ENCODE measurements at places on chromosomes 1 and 21.

DNA sequence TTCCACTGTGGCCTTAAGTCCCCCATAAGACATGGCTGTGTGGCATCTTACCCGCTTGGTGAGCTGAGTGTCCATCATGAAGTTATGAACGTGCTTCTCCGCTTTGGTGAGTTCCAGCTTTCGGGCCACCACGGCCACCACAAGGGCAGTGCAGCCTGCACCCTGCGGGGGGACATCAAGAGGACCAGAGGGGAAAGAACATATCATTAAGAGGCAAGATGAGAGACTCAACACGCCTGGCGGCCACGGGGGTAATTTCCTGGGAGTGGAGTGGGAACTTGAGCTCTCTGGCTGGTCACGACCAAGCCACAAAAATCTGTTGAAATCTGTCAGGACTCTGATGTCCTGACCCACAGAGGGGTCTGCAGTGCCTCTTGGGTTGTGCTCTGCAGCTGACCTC is 117.9 kb upstream of the ADAR start:
- no peak for DNase-seq

DNA sequence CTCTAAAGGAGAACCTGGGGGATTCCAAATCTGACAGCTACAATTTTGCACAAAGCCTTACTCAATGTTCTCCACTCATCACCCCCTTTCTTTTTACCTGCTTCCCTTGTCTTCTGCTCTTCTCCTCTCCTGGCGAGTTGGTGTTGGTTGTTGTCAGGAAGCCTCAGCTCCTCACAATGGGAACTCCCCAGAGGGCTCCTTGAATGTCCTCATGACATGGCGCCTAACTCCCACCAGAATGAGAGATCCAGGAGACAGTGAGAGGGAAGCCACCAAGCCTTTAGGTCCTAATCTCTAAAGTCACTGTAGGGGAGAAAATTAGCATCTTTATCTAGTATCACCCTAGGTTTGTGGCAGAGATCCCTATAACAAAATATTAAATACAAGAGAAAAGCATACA is 87.8 kb downstream of the SLC16A1 start:
- no peak for DNase-seq

GRCh38 chr1:37448691-37449417 is 25.5 kb upstream of the ZC3H12A start:
- DNase-seq, result no peak

DNA sequence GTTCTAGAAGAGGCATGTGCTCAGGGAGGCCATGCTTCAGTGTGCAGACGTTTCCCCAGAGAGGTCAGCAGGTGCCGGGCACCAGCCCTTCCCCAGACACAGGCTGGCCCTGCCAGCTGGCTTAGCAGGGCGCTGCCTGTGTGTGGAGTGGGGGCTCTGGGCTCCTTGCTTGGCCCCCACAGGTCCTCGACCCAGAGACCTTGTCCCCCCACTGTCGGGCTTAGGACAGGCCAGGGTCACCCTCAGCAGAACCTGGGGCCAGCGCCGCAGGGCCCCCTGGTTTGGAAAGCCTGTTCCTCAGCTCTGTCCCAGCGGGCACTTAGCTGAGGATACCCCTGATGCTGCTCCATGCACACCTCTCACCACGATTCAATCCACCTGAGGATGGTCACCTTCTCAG is 172.3 kb upstream of the ARHGEF16 start:
- no peak for DNase-seq

- DNase-seq, result no peak
Measured at GRCh38 chr1:185479796-185480195, 162.8 kb upstream of the IVNS1ABP start.

DNA sequence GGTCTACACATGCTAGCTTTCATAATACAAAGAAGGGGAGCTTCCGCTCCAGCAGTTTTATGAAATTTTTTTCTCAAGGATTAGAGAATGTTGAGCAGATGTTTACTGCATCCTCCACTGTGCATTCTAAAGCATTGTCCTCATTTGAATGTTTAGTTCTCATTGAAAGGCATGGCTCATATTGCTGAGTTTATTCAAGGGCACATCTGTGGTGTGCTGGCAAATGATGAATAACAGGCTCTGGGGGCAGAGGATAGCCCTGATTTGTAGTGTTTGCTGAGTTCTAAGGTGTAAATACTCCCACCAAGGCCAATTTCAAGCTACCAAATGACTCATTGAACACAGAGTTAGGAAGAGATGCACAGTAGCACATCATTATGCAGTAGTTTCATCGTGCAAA is 303.2 kb upstream of the FAM78B start:
- DNase-seq, result no peak

GRCh38 chr1:211811848-211812247 is 18.7 kb downstream of the LPGAT1 start:
- DNase-seq, result no peak

DNA sequence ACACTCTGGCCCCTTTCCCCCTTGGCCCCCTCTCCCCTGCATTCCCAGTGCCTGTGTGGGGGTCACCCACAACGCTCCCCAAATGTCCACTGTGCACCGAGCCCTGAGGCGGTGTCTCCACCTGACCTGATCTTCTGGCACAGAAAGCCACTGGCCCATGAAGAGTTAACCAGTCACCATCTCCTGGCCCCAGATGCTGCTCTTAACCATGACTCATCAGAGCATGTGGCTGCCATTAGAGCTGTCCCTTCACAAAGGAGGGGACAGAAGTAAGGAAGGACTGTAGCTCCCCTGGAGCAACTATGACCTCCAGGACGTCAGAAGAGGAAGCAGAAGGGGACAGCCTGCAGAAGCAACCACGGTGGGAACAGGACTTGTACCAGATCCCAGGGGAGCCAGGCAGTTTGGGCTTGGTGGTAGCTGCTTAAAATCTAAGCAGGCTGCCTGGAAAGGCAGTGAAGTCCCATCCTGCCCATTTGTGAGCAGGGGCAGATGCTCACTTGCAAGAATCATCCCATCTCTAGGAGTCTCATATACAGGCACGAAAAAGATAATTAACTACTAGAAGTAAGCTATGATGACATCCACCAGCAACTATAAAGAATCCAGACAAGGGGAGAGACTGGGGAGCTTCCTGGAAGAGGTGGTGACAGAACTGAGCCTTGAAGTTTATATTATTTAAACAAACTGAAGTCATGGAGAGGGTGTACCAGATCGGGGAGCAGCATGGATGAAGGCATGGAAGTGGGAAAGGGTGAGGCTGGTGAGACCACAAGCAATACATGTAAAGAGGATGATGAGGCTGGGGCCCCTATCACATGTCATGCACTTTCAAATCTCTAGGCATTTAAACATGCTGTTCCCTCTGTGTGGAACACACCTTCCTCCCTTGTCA is 1.1 kb upstream of the TTC39A start:
- peak; percentile 70 for DNase-seq

GRCh38 chr1:187911820-187912219 is 1083.1 kb downstream of the PLA2G4A start:
- no peak for DNase-seq

DNA sequence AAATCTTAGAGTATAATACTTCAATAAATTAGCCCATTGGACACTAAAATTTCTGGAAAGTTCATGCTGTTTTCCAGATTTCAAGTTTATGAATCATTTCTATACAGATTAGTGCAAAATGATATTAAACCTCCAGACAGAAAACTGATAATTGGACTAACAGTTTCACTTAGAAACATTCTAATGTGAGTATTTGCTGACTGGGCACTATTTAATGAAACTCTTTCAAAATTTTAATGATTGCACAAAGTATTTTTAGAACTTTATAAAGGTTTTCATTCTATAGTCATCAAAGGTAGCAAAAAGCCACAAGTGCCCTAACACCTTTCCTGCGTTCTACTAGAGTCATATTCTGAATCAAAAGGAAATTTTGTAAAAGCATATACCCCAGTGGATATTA is 81.0 kb downstream of the TTLL7 start:
- no peak for DNase-seq

GRCh38 chr1:94527447-94528031 is 14.0 kb downstream of the F3 start:
- peak; percentile 20 for DNase-seq

- no peak for DNase-seq
Measured at GRCh38 chr1:242197907-242198820, 199.3 kb upstream of the MAP1LC3C start.

GRCh38 chr1:98556521-98557158 is 104.9 kb upstream of the SNX7 start:
- peak; percentile 8 for DNase-seq

GRCh38 chr1:193584731-193585239 is 398.4 kb upstream of the B3GALT2 start:
- DNase-seq, result no peak

GRCh38 chr1:99969729-99970621 is at the start of gene SLC35A3:
Gene SLC35A3, plus strand, starts transcription at chr1:99969996. Its CDS starts 23,559 bp downstream, at chr1:99993555.
- peak; percentile 86 for DNase-seq

GRCh38 chr1:245765230-245766000 is 610.6 kb downstream of the KIF26B start:
- DNase-seq, result peak; percentile 71

- no peak for DNase-seq
Measured at GRCh38 chr1:52658795-52659194, 25.8 kb downstream of the SHISAL2A start.

DNA sequence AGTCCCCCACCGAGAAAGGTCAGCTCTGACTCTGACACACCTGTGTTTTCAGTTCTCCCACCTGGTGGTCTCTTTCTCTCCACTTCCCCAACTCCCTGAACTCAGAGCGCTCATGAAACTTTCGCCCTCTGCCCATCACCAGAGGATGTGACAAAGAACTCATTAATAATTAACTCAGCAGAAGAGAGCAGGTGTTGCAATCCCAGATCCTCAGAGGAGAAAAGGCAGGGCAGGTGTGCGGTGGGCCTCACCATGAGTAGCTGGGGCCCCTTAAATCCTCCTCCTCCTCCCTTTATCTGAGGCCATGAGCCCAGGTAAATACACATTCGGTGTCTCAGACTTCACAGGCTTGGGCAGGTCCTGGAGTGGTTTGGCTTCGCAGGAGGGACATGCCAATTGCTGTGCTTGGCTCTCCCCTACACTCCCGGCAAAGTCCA is 1.7 kb upstream of the LAMB3 start:
- DNase-seq, result peak; percentile 32

- no peak for DNase-seq
Measured at GRCh38 chr1:198622001-198622400, 16.8 kb upstream of the PTPRC start.

GRCh38 chr1:170273291-170274130 is 127.8 kb downstream of the NTMT2 start:
- no peak for DNase-seq

- no peak for DNase-seq
Measured at GRCh38 chr21:26835027-26835713, 10.0 kb downstream of the ADAMTS1 start.

DNA sequence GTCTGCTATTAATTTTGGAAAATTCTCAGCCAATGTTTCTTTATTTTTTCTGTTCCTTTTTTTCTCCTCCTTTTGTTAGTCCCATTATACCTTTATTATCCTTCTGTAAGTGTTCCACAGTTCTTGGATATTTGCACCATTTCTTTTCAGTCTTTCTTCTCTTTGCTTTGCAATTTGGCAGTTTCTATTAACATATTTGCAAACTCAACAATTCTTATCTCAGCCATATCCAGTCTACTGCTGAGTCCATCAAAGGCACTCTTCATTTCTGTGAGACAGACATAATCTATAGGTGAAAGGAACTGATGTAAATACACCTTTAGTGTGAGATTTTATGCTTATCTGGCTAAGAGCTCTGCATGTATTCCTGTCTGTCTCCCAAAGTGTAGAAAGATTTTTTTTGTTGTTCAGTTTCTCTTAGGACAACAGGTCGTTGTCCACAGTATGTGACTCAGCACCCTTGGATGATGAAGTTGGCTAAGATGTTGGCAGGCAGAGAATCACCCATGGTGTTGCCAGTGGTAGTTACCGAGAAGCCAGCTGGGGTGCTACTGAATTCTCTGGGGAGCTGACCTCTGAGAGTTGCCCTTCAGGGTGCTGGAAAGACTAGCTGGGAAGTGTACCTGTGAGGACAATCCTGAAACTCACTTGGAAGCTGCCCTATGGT is 38.4 kb downstream of the LEPR start:
- no peak for DNase-seq

DNA sequence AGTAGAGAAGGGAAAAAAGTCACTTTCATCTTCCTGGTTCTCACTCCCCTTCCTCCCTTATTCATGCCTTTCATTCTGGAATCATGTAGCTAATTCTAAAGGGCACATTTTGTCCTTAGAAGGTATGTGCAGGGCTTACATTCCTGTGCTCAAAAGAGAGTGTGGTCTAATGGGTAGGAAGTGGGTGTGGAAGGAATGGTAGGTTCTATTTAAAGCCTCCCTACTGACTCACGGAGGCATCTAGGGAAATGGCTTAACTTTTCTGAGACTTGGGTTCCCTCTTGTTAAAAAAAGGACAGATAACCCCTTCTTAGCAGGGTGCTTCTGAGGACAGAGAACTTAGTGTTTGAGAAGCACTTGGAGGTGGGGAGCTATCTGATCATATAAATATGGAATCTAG is 249.3 kb upstream of the DUSP10 start:
- no peak for DNase-seq

- no peak for DNase-seq
Measured at GRCh38 chr1:166133276-166133841, 33.4 kb downstream of the FAM78B start.

DNA sequence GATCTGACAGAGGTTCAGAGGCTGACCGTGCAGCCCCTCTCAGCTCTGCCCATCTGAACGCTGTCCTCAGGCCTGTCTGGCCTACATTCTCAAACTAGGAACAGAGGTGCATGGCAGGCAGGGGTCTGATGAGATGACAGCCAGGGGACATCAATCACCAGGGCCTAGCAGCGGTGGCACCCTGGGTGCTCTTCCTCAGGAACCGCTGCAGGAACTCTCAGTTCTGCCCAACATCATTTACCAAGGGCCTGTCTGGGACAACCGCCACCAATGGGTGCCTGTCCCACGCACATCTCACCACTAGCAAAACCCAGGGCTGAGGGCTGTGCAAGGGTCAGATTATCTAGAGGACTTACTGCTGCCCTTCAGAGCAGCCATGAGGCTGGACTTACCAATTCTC is 245.7 kb downstream of the TOMM20 start:
- DNase-seq, result peak; percentile 36

DNA sequence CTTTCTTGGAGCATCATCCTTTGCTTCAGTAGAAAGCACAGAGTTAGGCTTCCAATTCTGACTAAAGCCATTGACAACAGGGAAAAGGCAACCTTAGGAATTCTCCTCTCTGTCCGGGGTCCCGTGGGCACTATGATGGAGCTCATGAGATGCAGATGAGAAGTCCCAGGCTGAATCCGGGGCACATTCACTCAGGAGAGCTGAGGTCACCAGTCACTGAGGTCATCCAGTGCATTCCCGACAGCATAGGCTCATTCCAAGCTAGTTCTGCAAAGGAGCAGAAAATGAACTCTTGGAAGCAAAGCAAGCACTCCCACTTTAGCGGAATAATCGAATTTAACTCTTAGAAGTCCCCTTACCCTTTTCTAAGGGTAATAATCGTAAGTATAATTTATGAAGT is 6.8 kb downstream of the CR1 start:
- DNase-seq, result no peak
